ENCODE measurements at places on chromosomes 11 and 22. TPM values are rescaled to one million over a fixed set of nuclear protein-coding genes. Genes with fewer than 3 reads are reported as not detected.

Gene NCAM1
- total RNA-seq, result 83.5 TPM

Gene IFITM2
- 202 TPM for total RNA-seq

Gene FOLR2
- total RNA-seq, result 34.5 TPM

Gene MIAT
- total RNA-seq, result 0.42 TPM

Gene CDCA5
- total RNA-seq, result 0.42 TPM

Gene FGF4
- not detected for total RNA-seq

Gene KDM4E
- not detected for total RNA-seq

Gene KIRREL3
- total RNA-seq, result 6.5 TPM

Gene UBQLNL
- total RNA-seq, result 0.46 TPM

Gene TEX12
- not detected for total RNA-seq

Gene GAS2
- total RNA-seq, result 4.2 TPM

Gene THRSP
- total RNA-seq, result not detected

Gene HMOX1
- total RNA-seq, result 603 TPM

Gene ELF5
- total RNA-seq, result not detected

Gene SAA1
- total RNA-seq, result 3.3 TPM

Gene APOBEC3C
- total RNA-seq, result 7.2 TPM

Gene MUC5AC
- under 0.01 TPM for total RNA-seq

Gene SEPTIN3
- 0.50 TPM for total RNA-seq

Gene CASP1
- 5.2 TPM for total RNA-seq

Gene PTGDR2
- 1.4 TPM for total RNA-seq

Gene MPPED2
- total RNA-seq, result 2.5 TPM

Gene SMCO4
- 14.1 TPM for total RNA-seq

Gene TRIM29
- total RNA-seq, result 0.66 TPM

Gene HEPN1
- total RNA-seq, result not detected

Gene MMP3
- 0.32 TPM for total RNA-seq

Gene MEN1
- 18.7 TPM for total RNA-seq

Gene UPK3A
- total RNA-seq, result not detected

Gene OOSP3
- not detected for total RNA-seq

Gene CHST1
- 3.5 TPM for total RNA-seq

Gene PRSS23
- 33.4 TPM for total RNA-seq

Gene PRR5
- total RNA-seq, result 14.9 TPM

Gene WT1
- 3.5 TPM for total RNA-seq

Gene BIK
- total RNA-seq, result not detected

Gene GLYAT
- not detected for total RNA-seq
